ENCODE measurements at places on chromosomes 12 and 14. TPM values are rescaled to one million over a fixed set of nuclear protein-coding genes. Genes with fewer than 3 reads are reported as not detected.

Gene CCND2
- total RNA-seq, result 1.5 TPM

Gene SPTLC2
- 21.0 TPM for total RNA-seq

Gene GPRC5D
- total RNA-seq, result not detected

Gene TTC9
- total RNA-seq, result 0.49 TPM

Gene SMAGP
- total RNA-seq, result 2.4 TPM

Gene RALGAPA1
- total RNA-seq, result 31.5 TPM

Gene ADGRD1
- total RNA-seq, result 0.21 TPM

DNA sequence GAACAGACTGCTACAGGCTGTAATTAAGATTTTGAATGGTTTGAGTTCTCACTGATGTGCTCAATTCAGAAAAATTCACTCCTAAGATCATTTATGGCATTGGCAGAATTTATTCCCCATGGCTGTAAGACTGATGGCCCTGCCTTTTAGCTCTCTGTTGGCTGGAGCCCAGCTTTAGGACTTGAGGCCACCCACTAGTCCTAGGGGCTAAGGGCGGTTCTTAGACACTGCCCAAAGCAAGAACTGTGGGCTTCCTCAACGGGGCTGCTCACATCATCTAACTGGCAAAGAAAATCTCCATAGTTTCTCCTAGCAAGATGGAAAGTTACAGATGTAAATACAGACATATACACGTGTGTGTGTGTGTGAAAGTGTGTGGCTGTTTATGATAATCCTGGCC lies 3.4 kb upstream of the CCER1 start:
- no peak for DNase-seq

- no peak for DNase-seq
Observed at GRCh38 chr12:46617167-46617566, 208.6 kb downstream of the SLC38A4 start.

DNA sequence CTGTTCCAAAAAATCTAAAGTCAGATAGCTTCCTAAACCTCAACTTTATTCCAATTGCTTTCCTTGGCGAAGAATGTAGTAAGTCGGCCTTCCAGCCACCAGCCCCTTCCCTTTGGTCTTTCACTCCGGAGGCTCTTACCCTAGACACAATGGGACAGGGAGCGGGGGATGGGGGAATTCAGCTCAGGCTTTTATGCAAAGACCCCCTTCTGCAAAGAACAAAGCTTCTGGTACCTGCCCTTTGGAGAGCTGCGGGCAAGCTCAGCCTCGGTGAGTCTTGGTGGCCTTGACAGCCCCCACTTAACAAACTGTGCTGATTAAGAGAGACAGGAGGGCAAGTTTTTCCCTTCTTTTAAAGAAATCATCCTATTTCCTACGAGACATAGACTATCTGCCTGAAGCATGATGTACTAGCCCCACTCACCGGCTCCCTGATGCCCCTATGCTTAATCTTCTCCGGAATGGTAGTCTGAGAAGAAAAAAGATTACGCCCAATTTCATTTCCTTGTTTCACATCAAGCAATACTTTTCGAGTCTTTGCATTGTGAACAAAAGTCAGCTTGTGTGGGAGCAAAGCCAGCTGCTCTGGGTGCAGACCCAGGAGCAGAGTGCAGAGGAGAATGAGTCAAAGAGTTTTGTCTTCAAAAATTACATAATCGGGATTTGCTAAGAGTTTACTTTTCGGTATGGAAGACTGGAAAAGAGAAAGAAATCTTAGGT lies 1.5 kb upstream of the NANOG start:
- no peak for DNase-seq

- no peak for DNase-seq
Observed at GRCh38 chr14:77314539-77315457, 5.9 kb downstream of the POMT2 start.

DNA sequence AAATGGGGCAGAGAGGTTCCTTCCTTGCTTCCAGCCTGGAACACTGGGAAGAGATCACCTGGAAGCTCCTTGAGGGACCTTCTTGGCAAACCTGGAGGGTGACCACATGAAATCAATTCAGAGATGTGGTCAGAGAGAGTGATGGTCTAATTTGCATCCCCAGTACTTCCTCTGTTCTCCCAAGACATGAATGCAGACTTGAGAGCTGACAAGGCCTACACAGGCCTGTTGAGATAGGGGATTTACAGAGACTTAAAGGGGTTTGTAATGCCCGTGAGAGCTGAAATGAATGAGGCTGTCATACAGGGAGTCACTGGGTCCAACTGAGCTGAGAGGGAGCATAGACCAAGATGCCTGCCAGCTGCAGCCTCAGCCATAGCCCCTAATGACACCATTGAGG lies 45.1 kb downstream of the TMX1 start:
- no peak for DNase-seq

- DNase-seq, result no peak
Observed at GRCh38 chr12:127629066-127629820, 637.7 kb upstream of the TMEM132C start.

- DNase-seq, result no peak
Observed at GRCh38 chr12:38934686-38935085, 29.3 kb upstream of the CPNE8 start.

- no peak for DNase-seq
Observed at GRCh38 chr14:91277546-91278382, 33.3 kb upstream of the GPR68 start.

GRCh38 chr14:102419716-102420115 lies 57.0 kb downstream of the TECPR2 start:
- DNase-seq, result no peak

DNA sequence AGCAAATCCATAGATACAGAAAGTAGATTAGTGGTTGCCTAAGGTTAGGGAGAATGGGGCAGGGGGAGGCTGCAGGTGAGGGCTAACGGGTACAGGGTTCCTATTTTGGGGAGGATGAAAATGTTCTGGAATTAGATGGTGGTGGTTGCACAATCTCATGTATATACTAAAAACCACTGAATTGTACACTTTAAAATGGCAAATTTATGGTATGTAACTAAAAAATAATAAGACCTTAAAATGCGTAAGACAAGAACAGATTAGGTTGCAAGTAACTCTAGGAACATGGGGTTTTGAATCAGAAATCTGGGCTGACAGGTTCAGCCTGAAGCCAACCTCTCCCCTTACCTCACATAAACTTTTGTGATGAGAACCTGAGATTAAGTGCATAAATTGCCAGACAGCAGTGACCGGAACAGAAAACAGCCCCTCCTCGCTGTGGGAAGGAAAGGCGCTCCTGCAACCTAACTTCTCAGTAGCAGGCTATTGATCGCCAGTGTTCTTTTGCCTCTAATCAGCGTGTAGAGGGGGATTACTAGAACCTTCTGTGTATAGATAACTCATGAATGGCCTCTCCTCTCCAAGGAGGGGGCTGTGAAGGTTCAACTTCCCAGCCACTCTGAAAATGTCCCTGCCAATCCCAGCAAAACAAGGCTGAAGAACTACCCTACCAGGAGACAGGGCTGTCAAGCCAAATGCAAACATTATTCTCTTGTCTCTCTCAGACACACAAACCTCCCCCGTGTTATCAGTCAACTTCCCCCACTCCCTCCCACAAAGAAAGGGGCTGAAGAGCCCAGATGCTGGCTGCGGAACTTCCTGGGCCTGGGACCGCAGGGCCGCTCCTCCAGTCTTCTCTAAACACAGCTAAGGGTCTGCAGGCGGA lies 1.9 kb downstream of the SSH1 start:
- no peak for DNase-seq

DNA sequence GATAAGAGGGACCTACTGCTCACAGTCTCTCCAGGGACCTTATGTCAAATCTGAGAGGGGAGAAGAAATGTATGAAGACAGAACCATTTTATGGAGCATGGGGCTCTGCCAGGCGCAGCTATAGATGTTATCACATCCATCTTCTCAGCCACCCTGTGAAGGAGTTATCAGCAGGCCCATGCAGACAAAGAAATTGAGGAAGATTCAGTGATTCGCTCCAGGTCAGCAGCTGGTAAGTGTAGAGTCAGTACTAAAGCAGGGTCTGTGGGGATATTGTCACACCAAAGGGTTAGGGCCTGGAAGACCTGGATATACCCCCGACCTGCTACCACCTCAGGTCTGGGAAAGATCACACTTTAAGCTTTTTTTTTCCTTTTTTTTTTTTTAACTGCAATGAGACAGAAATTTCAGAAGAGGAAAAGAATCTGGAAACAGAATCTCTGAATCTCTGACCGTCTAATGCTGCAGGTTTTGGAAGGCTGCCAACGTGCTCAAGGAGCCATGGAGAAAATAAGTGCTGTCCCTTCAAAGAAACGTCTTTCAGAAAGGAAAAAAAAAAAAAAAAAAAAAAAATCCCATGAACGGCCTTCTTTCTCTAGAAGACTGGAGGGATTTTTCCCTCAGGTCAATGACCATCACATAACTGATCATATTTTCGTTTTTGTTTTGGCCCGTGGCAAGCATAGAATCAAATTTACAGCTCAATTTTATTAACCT lies 73.3 kb upstream of the PLEKHG7 start:
- DNase-seq, result no peak

GRCh38 chr12:50825372-50825838 lies 17.3 kb upstream of the TMPRSS12 start:
- DNase-seq, result peak; percentile 41

GRCh38 chr12:93323625-93324329 lies 53.9 kb upstream of the NUDT4 start:
- no peak for DNase-seq

Measured in Panc1 (cell line).